HCT116 (cell line): ENCODE measurements at places on chromosomes 5 and 9. TPM values are rescaled to one million over a fixed set of nuclear protein-coding genes. Genes with fewer than 3 reads are reported as not detected.

GRCh38 chr9:108093773-108094675, 604.5 kb upstream of the KLF4 start:
- peak overlapping the region; percentile 69 for H3K27ac ChIP-seq
- H3K36me3 ChIP-seq = no peaks in the 10 kb centered on the region
- H3K4me1 ChIP-seq = peaks cover 20% of the 10 kb centered on the region
- no peak overlapping the region for H3K4me3 ChIP-seq
- DNase-seq = peak; percentile 97
- H3K27me3 ChIP-seq = no peaks in the 10 kb centered on the region

IL9 gene
- total RNA-seq = not detected

DNA sequence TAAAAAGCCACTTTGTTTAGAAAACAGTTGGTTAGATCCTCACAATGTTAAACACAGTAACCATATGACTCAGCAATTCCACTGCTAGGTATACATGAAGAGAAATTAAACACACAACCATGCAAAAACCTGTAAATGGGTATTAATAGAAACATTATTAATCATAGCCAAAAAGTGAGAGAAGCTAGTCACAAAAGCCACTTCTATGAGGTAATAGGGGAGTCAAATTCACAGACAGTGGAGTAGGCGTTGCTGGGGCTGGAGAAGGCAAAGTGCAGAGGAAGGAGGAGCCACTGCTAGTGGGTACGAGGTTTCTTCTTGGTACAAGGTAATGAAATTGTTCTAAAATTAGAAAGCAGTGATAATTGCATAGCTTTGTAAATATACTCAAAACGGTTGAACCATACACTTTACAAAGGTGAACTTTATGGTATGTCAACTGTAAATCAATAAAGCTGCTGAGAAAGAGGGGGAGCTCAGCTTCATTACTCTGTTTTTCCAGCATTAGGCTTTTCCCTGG, 364.4 kb downstream of the GADD45G start:
- no peaks in the 10 kb centered on the region for H3K4me1 ChIP-seq
- no peak for DNase-seq
- peaks cover 22% of the 10 kb centered on the region; the same call in 1 of the 2 replicates for H3K27me3 ChIP-seq
- no peak overlapping the region for H3K4me3 ChIP-seq
- no peaks in the 10 kb centered on the region for H3K36me3 ChIP-seq

- no peaks in the 10 kb centered on the region for H3K36me3 ChIP-seq
- DNase-seq = no peak
- no peak overlapping the region for H3K4me3 ChIP-seq
- H3K27me3 ChIP-seq = peaks cover under 1% of the 10 kb centered on the region; the same call in 1 of the 2 replicates
Measured at GRCh38 chr5:59025734-59026133, 442.9 kb downstream of the RAB3C start.

GRCh38 chr5:639253-639530, 27.1 kb downstream of the CEP72 start:
- H3K27me3 ChIP-seq = no peaks in the 10 kb centered on the region
- no peak overlapping the region for H3K4me3 ChIP-seq

WNT8A gene
- not detected for total RNA-seq

PCDHGC5 gene
- total RNA-seq = not detected
